IgD-negative memory B cell (primary cell): ENCODE measurements at places on chromosomes 13 and 19. TPM values are rescaled to one million over a fixed set of nuclear protein-coding genes. Genes with fewer than 3 reads are reported as not detected.

The FLT1 gene
- 0.26 TPM for polyA plus RNA-seq

The FUT6 gene
- 0.55 TPM for polyA plus RNA-seq

The ZNF628 gene
- polyA plus RNA-seq = 0.34 TPM

The ZNF324B gene
- polyA plus RNA-seq = 1.6 TPM

The KLK11 gene
- polyA plus RNA-seq = not detected

The ADPRHL1 gene
- 0.19 TPM for polyA plus RNA-seq

The KLK13 gene
- polyA plus RNA-seq = not detected

The ZNF253 gene
- polyA plus RNA-seq = 11.2 TPM

The IZUMO4 gene
- 0.83 TPM for polyA plus RNA-seq

The CLDND2 gene
- not detected for polyA plus RNA-seq

The MEF2B gene
- 1.8 TPM for polyA plus RNA-seq

The PAF1 gene
- polyA plus RNA-seq = 64.1 TPM

The RASGRP4 gene
- polyA plus RNA-seq = 0.25 TPM

The ZC3H13 gene
- 59.8 TPM for polyA plus RNA-seq
